ENCODE measurements at places on chromosomes 1 and 21.

DNA sequence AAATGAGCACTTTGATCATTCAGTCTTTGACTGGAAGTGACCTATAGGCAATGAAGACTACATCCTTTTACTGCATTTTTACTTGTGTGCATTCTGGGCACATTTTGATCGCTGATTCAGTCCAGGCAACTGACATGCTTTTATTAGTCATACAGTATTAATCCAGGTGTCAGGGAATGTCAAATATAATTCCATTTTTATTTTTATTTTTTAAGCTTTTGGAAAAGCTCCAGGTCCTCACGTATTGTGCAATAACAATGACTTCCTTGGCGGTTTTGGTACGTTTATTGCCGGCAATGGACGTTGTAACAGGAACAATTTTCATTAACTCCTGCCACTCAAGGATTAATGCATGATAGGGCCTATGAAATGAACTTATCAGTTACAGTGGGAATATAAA lies 302.6 kb upstream of the PTBP2 start:
- DNase-seq = no peak

- DNase-seq = no peak
Observed at GRCh38 chr1:84836145-84836544, 56.9 kb downstream of the LPAR3 start.

DNA sequence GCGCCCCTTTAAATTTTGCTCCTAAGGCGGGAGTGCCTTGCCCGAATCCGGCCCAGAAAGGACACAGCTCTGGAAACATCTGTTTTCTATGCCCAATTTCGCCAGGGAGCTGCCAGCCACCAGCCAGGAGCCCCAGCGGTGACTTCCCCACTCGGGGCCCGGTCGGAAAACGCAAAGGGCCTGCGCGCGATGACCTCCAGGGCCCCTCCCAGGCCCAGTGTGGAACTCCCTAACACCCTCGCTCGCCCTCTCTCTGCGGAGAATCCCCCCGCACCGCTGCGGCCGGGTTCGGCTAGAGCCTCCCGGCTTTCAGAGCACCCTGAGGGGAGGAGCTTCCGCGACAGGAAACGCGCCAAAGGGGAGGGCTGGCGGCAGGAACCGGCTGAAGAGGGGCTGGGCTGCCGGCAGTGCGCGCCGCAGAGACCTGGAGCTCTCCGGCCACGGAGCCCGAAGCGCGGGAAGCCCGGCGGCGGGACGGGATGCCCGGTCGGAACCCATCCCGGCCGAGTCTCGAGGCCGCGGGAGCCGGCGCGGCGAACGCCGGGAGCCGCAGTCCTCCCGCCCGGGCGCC lies 505 bp downstream of the CLSPN start:
- DNase-seq = peak; percentile 96

DNA sequence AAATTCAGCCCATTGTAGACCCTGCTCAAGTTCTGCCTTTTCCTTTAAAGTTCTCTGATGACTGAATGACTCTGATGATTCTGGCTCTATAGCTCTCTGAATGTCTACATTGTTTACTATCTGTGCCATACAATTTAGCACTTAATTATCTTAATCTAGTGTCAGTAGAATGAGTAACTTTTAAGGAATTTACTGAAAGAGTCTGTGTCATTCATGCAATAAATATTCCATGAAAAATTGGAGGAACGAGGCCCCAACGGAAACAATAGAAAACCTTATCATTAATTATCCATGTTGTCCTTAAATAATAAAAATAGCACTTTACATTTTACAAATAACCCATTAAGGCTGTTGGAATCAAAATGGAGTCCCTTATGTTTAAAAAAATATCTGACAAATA lies 77.8 kb downstream of the SLC44A5 start:
- DNase-seq = no peak

GRCh38 chr1:84283381-84283780 lies 18.1 kb upstream of the SAMD13 start:
- DNase-seq = no peak

All from iPS-NIHi11 (cell line).